Activated effector memory CD4-positive, alpha-beta T cell treated with Interleukin-2 at 50 U/mL for 16 hours (primary cell): ENCODE measurements at places on chromosomes 12 and 14.

GRCh38 chr12:131075194-131075593, 121.5 kb downstream of the ADGRD1 start:
- no peak for DNase-seq

DNA sequence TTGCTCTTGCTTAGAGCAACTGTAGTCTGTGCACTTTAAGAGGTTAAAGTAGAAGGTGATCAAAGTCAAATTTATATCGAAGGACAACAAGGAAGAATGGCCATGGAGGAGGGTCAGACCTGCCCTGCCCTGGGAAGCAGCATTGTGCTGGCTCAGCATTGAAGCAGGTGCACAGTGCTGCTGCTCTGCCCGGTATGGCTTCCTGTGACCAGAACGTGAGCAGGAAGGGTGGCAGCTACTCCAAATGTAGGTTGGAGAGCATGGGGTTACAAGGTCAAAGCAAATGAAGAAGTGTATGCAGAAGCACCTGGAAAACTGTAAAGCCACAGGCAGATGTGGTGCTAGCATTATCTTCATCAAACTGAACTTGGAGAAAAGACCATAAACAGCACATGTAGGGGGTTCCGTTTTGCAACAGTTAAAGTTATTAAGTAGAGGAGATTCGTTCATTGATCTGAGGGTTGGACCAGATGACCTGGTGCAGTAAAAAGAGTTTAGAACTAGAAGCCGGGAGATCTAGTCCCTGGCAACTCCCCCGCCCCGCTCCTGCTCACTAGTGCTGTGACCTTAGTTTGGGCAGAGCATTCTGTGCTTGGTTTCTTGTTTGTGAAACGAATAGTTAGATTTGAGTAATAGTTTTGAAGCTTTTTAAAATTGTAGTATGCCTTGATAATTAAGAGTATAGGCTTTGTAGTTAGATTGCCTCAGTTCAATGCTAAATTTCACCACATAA, 84.2 kb downstream of the SCN8A start:
- no peak for DNase-seq

- DNase-seq, result no peak
These were observed 5.6 kb upstream of the PRPF39 start for GRCh38 chr14:45078323-45078722.

DNA sequence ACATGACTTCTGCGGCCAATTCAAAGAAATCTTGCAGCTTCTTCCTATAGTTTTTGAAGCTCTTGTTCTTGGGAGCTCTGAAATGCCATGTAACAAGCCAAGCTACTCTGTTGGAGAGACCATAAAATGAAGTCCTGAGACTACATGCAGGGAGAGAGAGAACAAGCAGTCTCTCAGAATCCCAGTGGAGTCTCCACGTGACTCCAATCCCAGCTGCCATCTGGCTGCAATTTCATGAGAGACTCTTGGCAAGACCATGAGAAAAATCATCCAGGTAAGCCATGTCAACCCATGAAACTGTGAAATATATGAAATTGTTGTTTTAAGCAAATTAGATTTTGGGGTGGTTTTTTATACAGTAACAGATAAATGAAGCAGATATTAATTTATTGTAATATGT, 54.4 kb downstream of the KLRG1 start:
- DNase-seq, result no peak

- DNase-seq, result no peak
These were observed 35.7 kb upstream of the EML1 start for GRCh38 chr14:99757331-99758070.

- DNase-seq, result no peak
These were observed 5.2 kb upstream of the CNPY2 start for GRCh38 chr12:56321027-56321426.

GRCh38 chr12:41242603-41243002, 54.5 kb downstream of the PDZRN4 start:
- DNase-seq, result no peak

DNA sequence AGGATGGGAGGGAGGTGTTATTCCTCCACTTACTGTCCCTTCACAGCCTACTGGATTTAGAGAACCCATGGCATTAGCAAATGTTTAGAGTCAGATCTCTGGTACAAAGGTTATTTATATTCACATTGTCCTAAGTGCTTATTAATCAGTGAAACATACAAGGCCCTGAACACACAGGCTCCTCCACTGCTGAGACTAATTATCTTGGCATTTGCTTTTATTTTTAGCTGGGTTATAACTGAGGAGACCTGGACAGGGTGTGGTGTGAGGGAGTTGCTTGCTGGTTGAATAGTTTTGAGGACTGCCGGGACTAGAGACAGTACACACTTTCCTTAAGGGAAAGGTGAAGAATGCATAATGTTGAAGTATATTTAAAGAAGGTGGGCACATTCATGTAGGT, 77.5 kb downstream of the FIGNL2 start:
- DNase-seq, result no peak

DNA sequence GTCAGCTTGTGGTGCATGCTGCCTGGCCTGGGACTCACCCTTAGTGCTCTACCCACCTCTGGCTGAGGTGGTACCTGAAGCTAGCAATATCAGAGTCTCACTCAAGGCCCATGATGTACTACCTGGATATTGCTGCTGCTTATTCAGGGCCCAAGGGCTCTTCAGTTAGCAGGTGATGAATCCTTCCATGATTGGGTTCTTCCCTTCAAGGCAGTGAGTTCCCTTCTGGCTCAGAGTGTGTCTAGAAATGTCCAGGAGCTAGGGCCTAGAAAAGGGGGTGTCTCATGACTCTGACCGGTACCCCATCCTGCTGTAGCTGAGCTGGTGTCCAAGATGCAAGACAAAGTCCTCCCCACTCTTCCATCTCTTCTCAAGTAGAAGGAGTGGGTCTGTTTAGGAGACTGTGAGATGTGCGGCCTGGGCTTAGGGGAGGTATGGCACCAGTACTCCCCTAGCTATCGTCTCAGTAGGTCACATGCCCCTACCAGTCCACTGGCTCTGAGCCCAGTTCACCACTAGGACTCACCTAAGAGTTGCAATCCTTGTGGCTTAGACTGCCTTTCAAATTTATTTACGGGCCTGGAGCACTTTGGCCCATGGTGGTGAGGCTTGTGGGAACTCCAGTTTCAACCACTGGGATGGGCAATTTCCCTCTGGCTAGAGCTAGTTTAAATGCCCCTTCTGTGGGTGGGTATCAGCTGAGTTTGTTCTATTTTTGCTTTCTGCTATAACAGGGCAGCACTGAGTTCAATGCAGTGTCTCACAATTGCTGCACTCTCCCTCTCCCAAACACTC, 12.2 kb downstream of the PRORP start:
- DNase-seq, result no peak

DNA sequence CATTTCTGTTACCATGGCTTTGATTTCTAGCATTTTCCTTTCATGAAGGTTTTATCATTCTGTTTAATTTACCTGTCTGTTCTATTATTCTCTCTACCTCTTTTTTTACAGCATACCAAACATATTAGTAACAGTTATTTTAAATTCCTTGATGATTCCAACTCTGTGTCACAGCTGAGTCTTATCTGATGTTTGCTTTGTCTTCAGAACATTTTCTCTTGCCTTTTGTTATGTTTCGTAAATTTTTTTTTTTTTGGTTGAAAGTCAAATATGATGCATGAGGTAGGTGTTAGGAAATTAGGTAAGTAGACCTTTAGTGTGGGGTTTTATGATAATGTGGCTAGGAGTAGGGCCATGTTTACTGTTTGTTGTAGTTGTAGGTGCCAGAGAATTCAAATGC, 496.4 kb downstream of the FOXG1 start:
- DNase-seq, result no peak

GRCh38 chr14:103848175-103849077, 1.1 kb upstream of the PPP1R13B start:
- no peak for DNase-seq

- DNase-seq, result no peak
These were observed 1473.7 kb downstream of the AACS start for GRCh38 chr12:126538888-126539287.
